ENCODE measurements at places on chromosomes 1 and 21. TPM values are rescaled to one million over a fixed set of nuclear protein-coding genes. Genes with fewer than 3 reads are reported as not detected.
A peak's percentile ranks its signal among the peaks of the same experiment; 100 is the strongest.

- no peak overlapping the region for H3K4me3 ChIP-seq
- DNase-seq = no peak
- no peak overlapping the region for H3K27ac ChIP-seq
- H3K36me3 ChIP-seq = peaks cover 35% of the 10 kb centered on the region
- H3K4me1 ChIP-seq = peaks cover 12% of the 10 kb centered on the region
Measured at GRCh38 chr1:156806512-156807440, 9.9 kb downstream of the SH2D2A start.

DNA sequence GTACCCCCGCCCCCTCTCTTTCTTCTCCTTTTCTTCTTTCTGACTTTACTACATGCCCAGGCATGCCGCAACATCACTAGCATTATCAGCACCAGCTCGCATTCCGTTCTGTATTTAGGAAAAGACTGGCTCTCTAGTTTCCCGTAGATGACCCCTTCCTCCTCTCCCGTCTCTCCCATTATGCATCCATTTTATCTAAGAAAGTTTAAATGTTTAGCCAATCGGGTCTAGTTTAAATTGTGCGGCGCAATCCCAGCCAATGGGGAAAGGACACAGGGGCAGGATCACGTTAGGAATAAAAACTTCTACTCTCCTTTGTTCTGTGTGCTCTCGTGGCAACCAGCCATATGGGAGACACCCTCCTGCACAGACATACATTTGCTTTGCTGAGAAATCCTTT is 2.3 kb upstream of the KRTAP10-7 start:
- no peak for DNase-seq
- no peak overlapping the region for H3K27ac ChIP-seq
- no peak overlapping the region for H3K4me3 ChIP-seq
- H3K36me3 ChIP-seq = no peaks in the 10 kb centered on the region
- no peaks in the 10 kb centered on the region for H3K4me1 ChIP-seq

GRCh38 chr21:35231090-35231489 is 182.0 kb upstream of the RUNX1 start:
- H3K27me3 ChIP-seq = no peaks in the 10 kb centered on the region
- H3K4me1 ChIP-seq = peaks cover 25% of the 10 kb centered on the region
- DNase-seq = peak; percentile 12
- H3K4me3 ChIP-seq = no peak overlapping the region
- H3K36me3 ChIP-seq = no peaks in the 10 kb centered on the region
- H3K27ac ChIP-seq = no peak overlapping the region

The CD101 gene
- 14.9 TPM for total RNA-seq

GRCh38 chr1:30753660-30754123 is 3.9 kb downstream of the LAPTM5 start:
- peaks cover 99% of the 10 kb centered on the region for H3K4me1 ChIP-seq
- H3K36me3 ChIP-seq = peaks cover 8% of the 10 kb centered on the region
- peak overlapping the region; percentile 94 for H3K27ac ChIP-seq

The TAS1R2 gene
- total RNA-seq = not detected

DNA sequence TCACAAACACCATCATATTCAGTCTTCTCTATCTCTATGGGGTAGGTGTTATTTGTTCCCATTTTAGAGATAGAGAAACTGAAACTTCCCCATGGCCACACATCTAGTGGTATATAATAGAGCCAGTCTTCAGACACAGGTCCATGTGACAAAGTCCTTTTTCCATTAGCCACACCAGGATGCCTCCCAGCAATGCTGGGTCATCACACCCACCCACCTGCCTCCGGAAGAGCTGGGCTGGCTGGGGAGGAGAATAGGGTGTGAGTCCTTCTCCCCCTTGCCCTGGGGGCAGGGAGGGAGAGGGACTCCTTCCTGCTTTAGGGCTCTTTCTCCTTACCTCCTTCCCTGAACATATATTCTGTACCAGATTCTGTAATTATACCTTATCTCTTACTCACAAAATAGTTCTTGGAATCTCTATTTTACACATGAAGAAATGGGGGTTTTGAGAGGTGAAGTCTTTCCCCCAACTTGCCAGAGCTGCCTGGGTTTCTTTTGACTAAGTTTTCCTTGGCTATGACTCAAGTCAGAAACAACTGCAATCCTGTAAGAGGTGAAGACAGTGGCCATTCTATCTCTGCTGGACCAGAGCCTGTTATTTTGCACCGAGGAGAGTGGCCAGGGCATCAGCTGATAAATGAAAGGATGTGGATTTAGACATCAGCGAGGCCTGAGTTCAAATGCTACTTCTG is 30.0 kb downstream of the SOX13 start:
- H3K4me1 ChIP-seq = peaks cover 23% of the 10 kb centered on the region
- H3K27me3 ChIP-seq = no peaks in the 10 kb centered on the region
- no peak for DNase-seq
- no peak overlapping the region for H3K27ac ChIP-seq
- H3K4me3 ChIP-seq = no peak overlapping the region

The RIIAD1 gene
- total RNA-seq = not detected

- H3K27ac ChIP-seq = no peak overlapping the region
- H3K36me3 ChIP-seq = no peaks in the 10 kb centered on the region
- peaks cover 29% of the 10 kb centered on the region for H3K4me1 ChIP-seq
- H3K27me3 ChIP-seq = no peaks in the 10 kb centered on the region
Measured at GRCh38 chr1:165633614-165634013, 2.6 kb downstream of the MGST3 start.

The GUCA2B gene
- total RNA-seq = not detected

DNA sequence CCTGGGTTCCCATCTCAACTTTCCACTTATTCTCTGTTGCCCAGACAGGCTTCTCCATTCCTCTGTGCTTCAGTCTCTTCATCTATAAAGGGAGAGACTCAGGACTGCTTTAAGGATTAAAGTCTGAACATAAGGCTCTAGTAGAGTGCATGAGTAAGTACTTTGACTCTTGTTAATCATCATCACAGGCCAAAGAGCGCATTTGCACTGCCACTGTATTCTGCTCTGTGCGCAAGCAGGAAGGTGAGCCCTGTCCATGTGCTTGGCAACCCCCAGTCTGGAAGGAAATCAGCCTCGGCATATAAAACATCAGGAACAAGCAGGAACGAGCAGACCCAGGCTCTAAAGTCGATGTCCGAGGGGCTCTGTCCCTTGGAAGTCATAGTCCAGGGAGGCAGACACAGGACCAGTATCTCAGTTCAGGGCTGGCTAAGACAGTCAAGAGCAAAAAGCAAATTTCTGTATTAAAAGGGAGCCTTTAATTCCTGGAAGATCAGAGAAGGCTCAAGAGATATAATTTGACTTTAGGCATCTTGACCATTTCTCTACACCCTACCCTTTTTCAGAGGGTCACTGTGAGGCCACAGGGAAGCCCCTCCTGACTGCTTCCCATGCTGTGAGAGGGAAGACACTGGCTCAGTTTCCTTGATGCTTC is 131.2 kb downstream of the TRABD2B start:
- no peak for DNase-seq
- H3K27ac ChIP-seq = no peak overlapping the region
- H3K27me3 ChIP-seq = no peaks in the 10 kb centered on the region
- H3K36me3 ChIP-seq = no peaks in the 10 kb centered on the region
- no peaks in the 10 kb centered on the region for H3K4me1 ChIP-seq

The RSPH1 gene
- 0.25 TPM for total RNA-seq

The HSF2BP gene
- total RNA-seq = 0.35 TPM

DNA sequence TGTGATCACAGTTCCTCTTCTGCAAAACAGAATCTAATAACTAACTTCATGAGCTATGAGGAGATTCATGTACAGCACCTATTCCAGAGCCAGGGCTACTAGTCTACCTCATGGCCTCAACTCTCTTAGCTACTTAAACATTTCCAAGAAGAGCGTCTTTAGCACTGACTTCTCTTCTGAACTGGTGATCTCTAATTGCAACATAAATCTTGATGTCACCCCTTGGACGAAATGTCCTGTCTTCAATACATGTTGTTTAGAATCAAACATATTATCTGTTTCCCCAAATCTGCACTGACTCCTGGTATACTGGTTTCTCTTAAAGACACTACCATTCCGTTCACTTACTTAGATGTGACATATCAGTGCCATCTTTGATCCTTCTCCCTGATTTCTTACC is 88.2 kb downstream of the GRIK1 start:
- H3K4me3 ChIP-seq = no peak overlapping the region
- H3K27ac ChIP-seq = no peak overlapping the region
- DNase-seq = no peak
- no peaks in the 10 kb centered on the region for H3K36me3 ChIP-seq

DNA sequence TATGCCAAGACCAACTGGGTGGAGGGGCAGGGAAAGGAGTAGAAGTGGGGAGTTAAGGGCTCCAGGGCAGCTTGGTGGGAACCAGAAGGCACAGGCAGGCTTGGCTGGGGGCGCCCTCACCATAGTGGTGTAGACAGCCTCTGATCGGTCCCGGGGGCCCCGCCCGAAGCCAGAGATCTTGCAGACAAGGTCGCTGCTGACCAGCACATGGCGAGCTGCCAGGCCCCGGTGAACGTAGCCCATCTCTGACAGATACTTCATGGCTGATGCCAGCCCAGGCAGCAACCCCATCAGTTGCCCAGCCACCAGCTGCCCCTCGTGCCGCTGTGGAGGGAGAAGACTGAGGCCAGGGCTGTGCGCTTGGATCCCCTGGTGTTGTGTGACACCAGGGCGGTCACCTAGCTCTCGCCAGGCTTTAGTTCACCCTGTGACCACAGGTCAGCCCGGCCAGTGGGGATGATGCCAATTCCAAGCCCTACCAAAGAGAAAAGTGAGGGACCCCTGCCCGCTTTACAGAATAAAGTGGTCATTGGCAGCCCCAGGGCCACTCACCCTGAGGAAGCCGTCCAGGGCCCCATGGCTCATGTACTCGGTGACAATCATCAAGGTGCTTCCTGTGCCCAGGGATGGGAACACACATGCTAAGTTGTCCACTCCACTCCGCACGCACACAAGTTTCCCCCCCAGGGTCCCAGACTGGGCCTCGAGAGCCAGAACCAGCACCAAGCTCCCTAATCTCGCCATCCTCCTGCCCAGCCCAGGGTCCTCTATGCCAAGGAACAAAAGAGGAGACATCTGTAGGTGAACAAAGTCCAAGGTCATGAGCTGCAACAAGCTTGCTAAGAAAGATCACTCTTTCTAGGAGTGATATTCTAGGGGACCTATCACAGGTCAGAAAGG is 28.2 kb downstream of the CDCA8 start:
- DNase-seq = no peak
- H3K4me3 ChIP-seq = no peak overlapping the region
- H3K27me3 ChIP-seq = no peaks in the 10 kb centered on the region

DNA sequence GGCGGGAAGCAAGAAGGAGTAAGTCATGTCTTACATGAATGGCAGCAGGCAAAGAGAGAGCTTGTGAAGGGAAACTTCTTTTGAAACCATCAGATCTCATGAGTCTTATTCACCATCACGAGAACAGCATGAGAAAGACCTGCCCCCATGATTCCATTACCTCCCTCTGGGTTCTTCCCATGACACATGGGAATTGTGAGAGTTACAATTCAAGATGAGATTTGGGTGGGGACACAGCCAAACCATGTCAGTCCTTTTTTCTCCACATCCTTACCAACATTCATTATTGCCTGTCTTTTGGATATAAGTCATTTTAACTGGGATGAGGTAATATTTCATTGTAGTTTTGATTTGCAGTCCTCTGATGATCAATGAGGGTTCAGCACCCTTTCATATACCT is 81.0 kb downstream of the DIRAS3 start:
- no peak overlapping the region for H3K4me3 ChIP-seq
- H3K36me3 ChIP-seq = no peaks in the 10 kb centered on the region
- no peaks in the 10 kb centered on the region for H3K27me3 ChIP-seq
- no peaks in the 10 kb centered on the region for H3K4me1 ChIP-seq
- H3K27ac ChIP-seq = no peak overlapping the region
- DNase-seq = no peak

DNA sequence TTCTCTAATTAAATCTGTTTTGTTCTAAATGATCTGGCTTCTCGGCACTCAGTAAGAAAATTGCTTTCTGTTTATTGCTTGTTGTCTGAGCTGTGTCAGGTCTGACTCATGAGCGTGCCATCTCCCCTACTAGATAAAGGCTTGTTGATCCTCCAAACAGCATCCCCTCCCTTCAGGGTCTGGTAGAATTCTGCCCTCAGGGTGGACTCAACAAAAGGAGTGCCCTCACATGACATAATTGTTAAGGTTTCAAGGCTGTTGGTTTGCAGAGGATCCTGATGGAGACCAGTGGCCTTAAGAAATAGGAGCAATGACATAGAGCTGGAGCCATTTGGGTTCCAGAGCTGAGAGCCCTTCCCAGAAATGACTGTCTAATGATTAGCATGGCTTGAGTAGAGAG is 36.0 kb upstream of the ATP2B4 start:
- H3K4me3 ChIP-seq = no peak overlapping the region
- H3K27ac ChIP-seq = no peak overlapping the region
- H3K36me3 ChIP-seq = no peaks in the 10 kb centered on the region

The FBXO2 gene
- 2.1 TPM for total RNA-seq

The JMJD4 gene
- total RNA-seq = 9.7 TPM

DNA sequence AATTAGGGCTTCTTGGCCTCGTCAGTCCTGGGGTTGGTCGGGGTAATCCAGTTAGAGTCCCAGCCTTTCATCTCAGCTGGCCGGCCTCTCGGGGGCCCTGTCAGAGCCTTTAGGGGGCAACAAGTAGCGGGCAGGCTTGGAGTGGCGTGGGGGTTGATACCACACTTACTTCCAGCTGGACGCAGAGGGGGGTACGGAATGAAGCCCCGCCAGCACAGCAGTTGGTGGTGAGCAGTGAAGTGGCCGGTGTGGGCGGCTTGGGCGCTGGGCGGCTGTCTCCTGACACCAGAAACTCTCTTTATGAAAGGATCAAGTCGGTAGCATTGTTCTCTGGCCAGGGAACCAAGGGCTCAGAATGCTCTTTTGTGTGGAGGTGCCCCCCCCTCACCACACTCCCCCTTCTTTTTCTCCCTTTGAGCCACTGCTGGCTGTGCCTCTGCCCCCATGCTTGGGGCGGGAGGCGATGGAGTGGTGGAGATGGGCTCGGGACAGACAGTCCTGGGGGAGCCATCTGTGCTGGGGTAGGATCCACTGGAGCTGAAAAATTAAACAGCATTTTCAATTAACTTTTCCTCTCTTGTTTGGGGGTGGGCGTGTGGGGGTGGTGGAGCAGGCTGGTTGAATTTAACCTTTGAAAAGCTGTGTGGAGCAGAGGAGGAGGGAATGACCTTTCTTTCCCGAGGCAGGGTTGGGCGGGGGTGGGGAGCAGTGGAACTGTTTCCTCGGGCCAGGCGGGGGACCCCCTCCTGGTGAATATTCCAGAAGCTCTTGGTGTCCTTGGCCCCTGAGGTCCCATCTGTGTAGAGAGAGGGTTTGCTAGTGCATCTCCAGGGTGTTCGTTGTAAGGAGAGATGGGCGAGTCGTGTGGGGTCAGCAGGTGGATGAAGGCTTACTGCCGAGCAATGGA is 102.7 kb downstream of the RNF220 start:
- no peak overlapping the region for H3K4me3 ChIP-seq
- no peaks in the 10 kb centered on the region for H3K4me1 ChIP-seq
- no peaks in the 10 kb centered on the region for H3K36me3 ChIP-seq
- DNase-seq = no peak

- H3K36me3 ChIP-seq = no peaks in the 10 kb centered on the region
- peaks cover 3% of the 10 kb centered on the region for H3K27me3 ChIP-seq
- no peak overlapping the region for H3K27ac ChIP-seq
- no peak overlapping the region for H3K4me3 ChIP-seq
Measured at GRCh38 chr1:179788259-179788658, 45.2 kb downstream of the FAM163A start.

Data from CD4-positive, CD25-positive, alpha-beta regulatory T cell (primary cell).